ENCODE measurements at places on chromosomes 3 and 15.

GRCh38 chr3:143831994-143832393, 16.3 kb downstream of the SLC9A9 start:
- DNase-seq = no peak

GRCh38 chr3:14428087-14429033, 26.0 kb downstream of the SLC6A6 start:
- no peak for DNase-seq

GRCh38 chr15:45732662-45733061, 97.8 kb downstream of the SQOR start:
- no peak for DNase-seq

- no peak for DNase-seq
Observed at GRCh38 chr15:39736412-39737195, 46.0 kb downstream of the FSIP1 start.

DNA sequence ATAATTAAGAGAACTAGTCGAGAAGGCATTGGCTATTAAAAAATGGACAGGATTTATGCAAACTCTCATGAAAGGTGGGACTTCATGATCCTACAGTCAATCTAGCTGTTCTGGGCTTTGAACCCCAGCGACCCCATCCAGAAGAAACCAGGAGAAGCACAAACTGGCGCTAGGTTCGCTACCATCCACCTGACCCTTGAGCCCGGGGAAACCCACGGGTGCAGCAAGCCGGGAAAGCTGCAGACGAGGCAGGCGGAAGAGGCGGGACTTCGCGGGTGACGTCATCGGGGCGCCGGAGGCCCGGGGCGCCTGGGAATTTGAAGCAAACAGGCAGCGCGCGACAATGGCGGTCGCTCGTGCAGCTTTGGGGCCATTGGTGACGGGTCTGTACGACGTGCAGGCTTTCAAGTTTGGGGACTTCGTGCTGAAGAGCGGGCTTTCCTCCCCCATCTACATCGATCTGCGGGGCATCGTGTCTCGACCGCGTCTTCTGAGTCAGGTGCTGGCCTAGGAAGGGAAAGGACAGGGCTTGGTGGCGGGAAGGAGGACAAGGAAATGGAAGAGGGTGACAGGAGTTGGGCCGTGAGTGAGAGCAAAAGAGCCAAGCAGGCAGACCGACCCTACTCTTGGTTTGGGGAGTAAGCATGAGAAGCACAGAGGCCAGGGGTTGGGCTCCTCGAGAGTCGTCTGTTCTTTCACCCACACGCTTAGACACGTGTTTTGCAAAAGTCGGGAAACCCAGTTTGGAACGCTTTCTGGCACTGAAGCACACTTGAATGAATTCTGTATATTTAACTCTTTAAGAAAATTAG, at the start of gene UMPS:
UMPS (plus strand) TSS at position 324 of the 812 bp plus-strand sequence; CDS start at position 344, 20 bp downstream.
- DNase-seq = peak; percentile 51

DNA sequence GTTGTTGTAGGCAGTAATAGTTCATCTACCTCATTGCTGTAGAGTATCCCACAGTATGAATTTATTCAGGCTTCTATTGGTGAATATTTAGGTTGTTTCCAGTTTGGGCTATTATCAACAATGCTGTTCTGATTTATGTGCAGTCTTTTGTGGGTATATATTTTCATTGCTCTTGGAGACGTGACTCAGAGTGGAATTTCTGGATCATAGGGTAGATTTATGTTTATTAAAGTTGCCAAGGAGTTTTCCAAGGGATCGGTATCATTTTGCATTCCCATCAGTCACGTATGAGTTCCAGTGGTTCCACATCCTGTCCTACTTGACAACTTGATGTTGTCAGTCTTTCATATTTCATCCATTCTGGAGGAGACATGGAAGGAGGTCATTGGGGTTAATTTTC, 8.4 kb upstream of the HRH1 start:
- DNase-seq = no peak

DNA sequence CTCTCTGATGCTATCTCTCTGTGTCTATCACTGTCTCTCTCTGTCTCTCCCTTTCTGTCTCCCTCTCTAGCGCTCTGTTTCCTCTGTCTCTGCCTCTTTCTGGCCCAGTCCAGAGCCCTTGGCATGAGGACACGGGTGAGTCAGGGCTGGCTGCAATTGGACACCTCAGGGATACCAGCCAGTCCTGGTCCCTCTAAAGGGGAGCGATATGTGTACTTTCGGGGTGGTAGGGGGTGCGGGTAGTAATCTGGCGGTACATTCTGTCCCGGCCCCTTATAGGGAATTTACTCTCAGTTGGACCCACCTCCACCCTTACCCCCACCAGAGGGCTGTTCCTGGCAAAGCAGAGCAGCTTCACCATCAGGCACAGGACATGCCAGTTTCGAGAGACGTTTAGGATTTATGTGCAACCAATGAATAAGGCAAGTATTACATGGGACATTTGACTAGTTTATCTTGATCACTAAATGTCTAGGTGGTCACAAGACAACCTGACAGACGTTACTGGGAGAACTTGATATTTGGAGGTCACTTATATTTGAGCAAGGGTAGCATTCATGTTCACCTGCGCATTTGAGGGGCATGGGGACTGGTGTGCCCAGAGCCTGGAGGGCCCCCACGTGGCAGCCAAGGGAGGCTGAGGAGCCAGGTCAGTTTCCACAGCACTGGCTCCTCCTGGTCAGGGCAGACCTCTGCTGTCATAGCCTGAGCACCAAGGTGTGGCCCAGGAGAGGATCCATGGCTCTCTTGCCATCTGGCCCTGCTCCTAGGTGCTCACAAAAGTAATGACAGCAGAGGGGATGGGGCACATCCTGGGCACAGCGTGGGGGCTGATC, 256.1 kb downstream of the PLCL2 start:
- DNase-seq = no peak

- DNase-seq = no peak
Observed at GRCh38 chr3:69367586-69367985, 18.3 kb downstream of the FRMD4B start.

Data from GM12878 (cell line).